H4 (cell line): ENCODE measurements at places on chromosomes 12 and 14. TPM values are rescaled to one million over a fixed set of nuclear protein-coding genes. Genes with fewer than 3 reads are reported as not detected.

DNA sequence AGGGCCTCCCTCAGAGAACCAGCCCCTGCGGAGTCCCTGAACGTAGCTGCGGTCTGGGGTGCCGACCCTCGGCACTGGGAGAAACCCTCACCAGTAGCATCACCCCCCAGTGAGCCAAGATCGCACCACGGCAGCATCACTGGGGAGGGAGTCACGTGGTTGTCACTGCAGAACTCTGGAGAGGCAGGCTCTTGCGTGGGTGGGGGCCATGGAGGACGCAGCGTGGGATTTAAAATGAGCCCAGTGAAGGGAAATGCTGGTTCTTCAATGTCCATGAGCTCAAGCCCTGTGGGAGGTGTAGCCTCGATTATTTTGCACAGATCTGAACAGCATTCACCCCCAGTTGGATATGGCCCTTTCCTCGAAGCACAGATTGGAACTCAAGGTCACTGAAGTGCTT, 3.9 kb upstream of the GALNT9 start:
- DNase-seq = no peak

DNA sequence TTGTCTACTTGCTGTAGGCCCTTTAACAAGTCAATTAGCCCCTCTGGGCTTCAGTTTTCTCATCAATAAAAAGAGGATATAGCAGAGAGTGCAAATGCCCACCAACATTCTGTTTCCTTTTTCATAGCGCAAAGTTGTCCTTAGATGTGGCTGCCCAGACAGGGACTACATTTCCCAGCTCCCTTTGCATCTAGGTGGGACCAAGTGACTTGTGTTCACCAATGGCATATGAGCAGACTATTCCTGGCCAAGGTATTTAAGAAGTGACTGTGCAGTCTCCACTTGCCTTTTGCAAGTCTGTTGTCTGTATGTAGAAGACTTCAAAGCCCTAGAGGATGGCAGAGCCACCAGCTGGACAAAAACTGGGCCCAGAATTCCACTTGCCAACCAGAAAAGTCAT, 59.7 kb downstream of the DAO start:
- DNase-seq = peak; percentile 26

- peak; percentile 2 for DNase-seq
These were observed 26.6 kb downstream of the TRAFD1 start for GRCh38 chr12:112151766-112152541.

DNA sequence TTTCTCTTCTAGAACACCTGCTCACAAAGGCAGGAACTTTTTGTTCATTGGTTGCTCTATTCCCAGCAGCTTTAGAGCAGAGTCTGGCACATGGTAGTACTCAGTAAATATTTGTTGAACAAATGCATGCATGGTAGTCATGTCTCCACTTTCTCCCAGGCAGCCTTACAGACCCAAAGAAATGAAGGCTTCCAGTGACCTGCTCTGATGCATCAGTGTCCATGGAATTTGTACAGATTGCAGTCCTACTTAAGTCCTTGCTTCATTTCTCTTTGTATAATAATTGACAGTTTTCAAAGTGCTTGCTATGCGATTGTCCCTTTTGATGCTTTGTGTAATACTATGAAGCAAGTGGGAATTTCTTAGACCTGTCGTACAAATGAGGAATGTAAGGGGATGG, 119.6 kb downstream of the DERA start:
- DNase-seq = no peak

GRCh38 chr12:47360771-47361388, 281.1 kb upstream of the AMIGO2 start:
- DNase-seq = no peak

DNA sequence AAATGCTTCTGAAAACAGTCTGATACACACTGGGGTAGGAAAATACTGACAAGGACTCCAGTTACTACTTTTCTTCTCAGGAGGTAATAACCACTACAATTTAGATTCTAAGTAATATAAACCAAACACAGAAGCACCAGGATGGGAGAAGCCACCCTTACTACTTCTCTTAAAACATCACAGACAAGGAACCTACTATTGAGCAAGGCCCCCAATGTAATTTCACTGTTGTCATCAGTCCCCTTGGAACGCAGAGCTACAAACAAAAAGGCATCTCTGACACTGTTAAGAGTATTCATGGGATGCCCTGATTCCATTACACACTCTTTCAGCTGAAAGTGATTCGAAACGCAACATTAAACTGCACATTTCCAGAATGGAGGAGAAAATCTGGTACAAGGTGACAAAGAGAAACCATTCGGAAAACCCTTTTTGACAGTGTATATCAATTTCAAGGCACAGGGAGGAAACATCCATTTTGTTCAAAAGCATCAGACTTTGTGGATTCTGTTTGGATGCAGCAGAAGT, 185.9 kb downstream of the PPM1H start:
- no peak for DNase-seq

GRCh38 chr12:56375598-56376434, 13.2 kb upstream of the APOF start:
- no peak for DNase-seq

GRCh38 chr14:50785457-50786063, 45.4 kb downstream of the NIN start:
- no peak for DNase-seq

DNA sequence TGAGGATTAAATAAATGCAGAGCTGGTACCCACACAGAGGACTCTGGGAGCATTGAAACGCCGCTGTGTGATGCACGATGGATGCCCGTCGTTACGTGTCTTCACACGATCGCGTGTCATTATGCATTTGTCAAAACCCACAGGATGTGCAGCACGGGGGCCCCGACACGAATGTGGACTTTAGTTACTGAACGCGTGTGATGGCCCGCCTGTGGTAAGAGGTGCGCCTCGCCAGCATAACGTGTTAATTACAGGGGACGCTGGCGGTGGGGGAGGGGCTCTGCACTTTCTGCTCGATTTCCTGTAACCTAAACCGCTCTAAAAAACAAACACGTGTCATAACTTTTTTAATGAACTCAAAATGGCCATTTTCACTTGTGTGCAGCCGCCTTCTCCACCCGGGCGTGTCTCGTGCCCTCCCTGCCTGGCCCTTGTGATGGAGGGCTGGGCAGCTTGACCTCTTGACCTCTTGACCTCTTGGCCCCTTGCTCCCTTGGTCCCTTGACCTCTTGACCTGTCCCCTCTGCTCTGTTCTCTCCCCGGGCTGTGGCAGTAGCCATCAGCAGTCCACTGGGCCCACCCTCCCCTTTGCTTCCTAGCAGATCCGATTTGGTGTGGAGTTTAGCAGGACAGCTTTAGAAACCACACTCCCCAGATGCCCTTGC, 33.7 kb upstream of the GALNT9 start:
- no peak for DNase-seq

- DNase-seq = peak; percentile 27
These were observed 15.1 kb downstream of the ZC2HC1C start for GRCh38 chr14:75084513-75084912.

- DNase-seq = no peak
These were observed 127.7 kb downstream of the TMEM30B start for GRCh38 chr14:61153431-61153830.

GRCh38 chr14:68681256-68682011, 111.4 kb downstream of the ZFP36L1 start:
- DNase-seq = no peak

DNA sequence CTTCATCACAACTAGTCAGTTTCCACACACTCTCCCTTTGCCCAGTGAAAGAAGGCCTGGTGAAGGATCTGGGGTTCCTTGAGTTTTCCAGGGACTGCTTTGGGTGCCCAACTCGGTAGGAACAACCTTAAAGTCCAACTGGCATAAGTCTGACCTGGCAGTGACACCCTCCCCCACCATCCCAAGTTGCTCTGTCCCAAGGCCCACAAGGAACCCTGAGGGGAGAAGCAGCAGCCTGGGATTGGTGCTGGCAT, 1.6 kb downstream of the KMT2D start:
- no peak for DNase-seq

- no peak for DNase-seq
These were observed 15.7 kb downstream of the RTL1 start for GRCh38 chr14:100887728-100888335.

RPS29 gene
- total RNA-seq = 6,941 and 8,566 TPM in 2 replicates

MYH6 gene
- not detected in 2 replicates for total RNA-seq

OR6S1 gene
- not detected in 2 replicates for total RNA-seq

MANSC4 gene
- total RNA-seq = not detected in 2 replicates

WASHC4 gene
- total RNA-seq = 27.8 and 35.8 TPM in 2 replicates
